NCI-H187 (cell line): ENCODE measurements at places on chromosomes 7 and 10.

- no peak for DNase-seq
Measured at GRCh38 chr10:43881657-43882056, 233.0 kb upstream of the ZNF32 start.

- DNase-seq = no peak
Measured at GRCh38 chr10:85168243-85168642, 839.9 kb downstream of the CCSER2 start.

GRCh38 chr10:66277481-66277880 lies 648.4 kb upstream of the LRRTM3 start:
- DNase-seq = no peak

DNA sequence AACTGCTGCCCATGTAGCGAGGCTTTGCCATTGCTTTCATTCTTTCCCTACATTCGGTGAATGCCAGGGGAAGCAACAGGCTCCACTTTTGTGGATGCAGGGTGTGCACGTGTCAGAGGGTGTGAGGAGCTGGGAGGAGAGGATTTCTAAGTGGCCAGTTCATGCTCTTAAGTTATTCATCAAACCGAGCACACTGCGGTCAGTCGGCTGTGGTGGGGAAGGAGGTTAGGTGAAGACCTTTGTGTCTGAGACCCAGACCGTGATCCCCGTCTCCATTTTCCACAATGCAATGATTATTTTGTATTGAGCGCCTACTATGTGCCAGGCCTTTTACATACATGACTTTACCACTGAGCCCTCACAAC lies 438.6 kb upstream of the GALNT17 start:
- DNase-seq = no peak

DNA sequence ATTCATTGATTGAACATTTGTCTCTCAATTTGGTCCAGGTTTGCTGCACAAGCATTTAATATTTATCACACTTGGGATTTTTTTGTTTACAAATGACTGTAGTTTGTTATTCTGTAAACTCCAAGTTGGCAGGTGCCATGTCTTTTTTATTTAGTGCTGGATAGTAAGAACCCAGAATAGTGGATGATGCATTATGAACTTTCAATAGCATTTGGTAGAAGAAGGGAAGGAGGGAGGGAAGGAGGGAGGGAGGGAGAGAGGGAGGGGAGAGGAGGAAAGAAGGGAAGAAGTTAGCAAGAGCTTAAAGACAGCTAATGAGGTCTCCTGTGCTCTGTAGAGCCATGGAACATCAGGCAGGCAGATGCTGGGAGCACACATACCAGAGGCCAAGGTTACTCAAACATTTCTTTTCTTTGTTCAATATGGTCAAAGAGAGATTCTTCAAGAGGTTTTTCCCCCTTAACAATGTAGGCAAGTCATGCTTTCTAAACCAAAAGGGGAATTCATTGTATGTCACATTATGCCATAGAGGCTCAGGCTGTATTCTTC lies 25.8 kb upstream of the PDK4 start:
- DNase-seq = no peak

- DNase-seq = no peak
Measured at GRCh38 chr10:132443605-132443982, 46.6 kb downstream of the PWWP2B start.

- no peak for DNase-seq
Measured at GRCh38 chr7:49714182-49714581, 59.3 kb upstream of the VWC2 start.

GRCh38 chr10:73914036-73914435 lies 3.1 kb downstream of the PLAU start:
- no peak for DNase-seq

DNA sequence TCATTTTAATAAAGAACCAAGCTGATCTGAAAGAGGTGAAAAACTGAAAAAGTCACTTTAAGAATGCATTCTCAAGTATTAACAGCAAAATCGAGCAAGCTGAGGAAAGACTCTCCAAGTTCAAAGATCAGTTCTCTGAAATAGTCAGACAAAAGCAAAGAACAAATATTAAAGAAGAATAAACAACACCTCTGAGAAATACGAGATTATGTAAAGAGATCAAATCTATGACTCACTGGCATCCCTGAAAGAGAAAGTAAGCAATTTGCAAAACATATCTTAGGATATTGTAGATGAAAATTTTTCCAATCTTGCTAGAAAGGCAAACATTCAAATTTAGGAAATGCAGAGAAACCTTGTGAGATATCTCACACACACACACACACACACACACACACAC lies 138.4 kb upstream of the HGF start:
- DNase-seq = no peak

DNA sequence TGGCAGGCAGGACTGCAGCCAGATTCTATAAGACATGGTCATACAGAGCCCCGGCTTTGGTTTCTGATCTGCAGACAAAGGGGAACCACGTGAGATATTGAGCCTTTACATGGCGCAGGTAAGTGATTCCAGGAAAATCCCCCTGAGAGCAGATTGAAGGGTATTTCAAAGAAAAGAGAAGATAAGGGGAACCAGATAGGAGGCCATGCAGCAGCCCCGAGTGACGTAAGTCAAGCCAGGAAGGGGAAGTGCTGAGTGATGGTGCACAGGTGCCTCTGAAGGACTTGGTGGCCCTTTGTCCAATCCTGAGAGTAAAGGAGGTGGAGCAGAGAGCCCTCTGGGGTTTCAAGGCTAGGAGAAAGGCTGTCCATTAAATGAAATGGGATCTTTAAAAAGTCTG lies 329.0 kb downstream of the ACTR3B start:
- no peak for DNase-seq

GRCh38 chr7:2230226-2230625 lies 2.5 kb downstream of the MAD1L1 start:
- DNase-seq = no peak

GRCh38 chr10:31341552-31341951 lies 22.5 kb downstream of the ZEB1 start:
- DNase-seq = no peak

- DNase-seq = no peak
Measured at GRCh38 chr7:107659666-107660065, 962 bp upstream of the SLC26A4 start.

GRCh38 chr7:100545360-100546128 lies 6.5 kb downstream of the AGFG2 start:
- DNase-seq = no peak

GRCh38 chr10:118873091-118873737 lies 118.4 kb upstream of the CACUL1 start:
- no peak for DNase-seq

GRCh38 chr10:127275793-127276450 lies 79.5 kb upstream of the INSYN2A start:
- no peak for DNase-seq

DNA sequence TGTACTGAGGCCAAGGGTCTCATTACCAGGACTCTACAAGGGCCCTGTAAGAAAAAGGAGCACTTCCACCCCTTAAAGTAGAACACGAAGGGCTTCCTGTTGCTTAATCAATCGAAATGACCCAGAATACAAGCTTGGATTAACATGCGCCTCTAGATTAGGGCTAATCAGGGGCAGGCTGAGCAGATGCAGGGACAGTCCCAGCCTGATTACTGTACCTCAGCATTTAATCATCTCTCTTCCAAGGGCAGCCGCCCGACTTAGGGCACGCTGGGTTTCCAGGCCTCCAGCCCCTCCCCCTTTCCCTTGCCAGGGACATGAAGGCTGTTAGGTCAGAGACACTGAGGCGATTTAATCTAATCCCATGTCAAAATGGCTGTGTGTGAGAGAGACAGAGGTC lies 138.6 kb downstream of the NRF1 start:
- DNase-seq = no peak

- no peak for DNase-seq
Measured at GRCh38 chr10:10397906-10398305, 619.8 kb upstream of the CELF2 start.

DNA sequence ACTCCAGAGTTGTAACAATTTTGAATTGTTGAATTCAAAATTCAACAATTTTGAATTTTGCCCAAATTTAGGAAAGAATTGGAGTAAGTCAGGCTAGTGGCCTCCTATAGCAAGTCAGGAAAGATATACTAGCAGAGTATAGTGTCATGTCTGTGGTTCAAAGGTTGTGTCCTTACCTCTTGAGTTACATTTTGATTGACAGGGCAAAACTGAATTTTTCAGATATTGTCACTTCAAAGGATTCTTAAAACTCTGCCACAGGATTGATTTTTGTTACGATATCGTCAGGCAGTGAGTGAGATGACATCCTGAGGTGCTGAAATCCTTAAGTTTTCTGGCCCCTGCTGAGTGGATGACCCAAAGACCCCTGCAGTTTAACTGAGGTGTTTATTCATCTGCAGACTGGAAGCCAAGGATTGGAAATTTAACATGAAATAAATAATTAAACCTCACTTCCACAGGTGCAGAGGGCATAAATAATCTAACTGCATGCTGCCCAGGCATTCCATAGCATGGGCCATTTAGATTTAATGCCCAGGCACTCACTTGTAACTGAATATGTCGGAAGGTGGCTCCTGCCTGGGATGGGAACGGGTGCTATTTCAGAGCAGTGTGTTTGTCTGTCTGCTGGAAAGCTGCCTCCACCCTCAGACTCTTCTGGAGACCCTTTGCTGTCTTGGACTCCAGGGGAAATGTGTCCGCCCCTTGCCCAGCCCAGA lies 50.8 kb downstream of the RBM20 start:
- no peak for DNase-seq

GRCh38 chr10:5625992-5626777 lies 40.2 kb downstream of the ASB13 start:
- DNase-seq = no peak

DNA sequence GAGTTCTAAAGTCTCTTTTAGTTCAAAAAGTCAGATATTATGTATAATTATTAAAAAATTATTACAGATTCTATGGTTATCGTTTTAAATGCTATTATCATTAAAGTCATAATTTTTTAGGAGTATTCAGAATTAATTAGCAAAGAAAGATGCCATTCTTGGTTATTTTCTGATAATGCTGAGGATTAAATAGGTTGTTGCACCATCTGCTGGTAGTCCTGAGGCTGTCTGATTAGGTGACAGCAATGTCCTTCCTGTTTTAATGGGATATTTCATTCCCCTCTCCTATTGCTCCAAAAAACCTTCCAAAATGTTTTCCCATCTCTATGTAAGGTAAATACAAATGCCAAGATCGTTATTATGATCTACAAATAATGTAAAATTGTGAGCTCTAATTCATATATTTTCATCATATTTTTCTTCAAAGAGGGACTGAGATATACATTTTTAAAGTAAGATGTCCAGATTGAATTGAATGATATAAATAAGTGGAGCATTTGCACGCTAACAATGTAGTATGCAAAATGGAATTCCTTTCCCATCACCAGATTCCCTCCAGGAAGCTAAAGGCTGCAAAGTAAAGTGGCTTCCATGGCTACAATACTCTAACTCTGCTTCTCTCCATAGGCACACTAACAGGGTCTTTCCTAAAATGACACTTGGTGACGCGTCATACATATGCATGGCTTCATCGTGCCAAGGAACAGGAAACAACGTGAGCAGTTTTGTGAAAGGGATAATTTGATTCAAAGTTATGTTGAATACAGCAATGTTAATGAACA lies 58.8 kb upstream of the AKR1E2 start:
- DNase-seq = no peak

- no peak for DNase-seq
Measured at GRCh38 chr10:131093795-131094366, 217.6 kb downstream of the TCERG1L start.
